ENCODE measurements at places on chromosomes 5 and 9.

- DNase-seq = no peak
Measured at GRCh38 chr5:109049565-109049964, 301.9 kb downstream of the FER start.

- DNase-seq = no peak
Measured at GRCh38 chr5:148471379-148471778, 87.6 kb downstream of the FBXO38 start.

DNA sequence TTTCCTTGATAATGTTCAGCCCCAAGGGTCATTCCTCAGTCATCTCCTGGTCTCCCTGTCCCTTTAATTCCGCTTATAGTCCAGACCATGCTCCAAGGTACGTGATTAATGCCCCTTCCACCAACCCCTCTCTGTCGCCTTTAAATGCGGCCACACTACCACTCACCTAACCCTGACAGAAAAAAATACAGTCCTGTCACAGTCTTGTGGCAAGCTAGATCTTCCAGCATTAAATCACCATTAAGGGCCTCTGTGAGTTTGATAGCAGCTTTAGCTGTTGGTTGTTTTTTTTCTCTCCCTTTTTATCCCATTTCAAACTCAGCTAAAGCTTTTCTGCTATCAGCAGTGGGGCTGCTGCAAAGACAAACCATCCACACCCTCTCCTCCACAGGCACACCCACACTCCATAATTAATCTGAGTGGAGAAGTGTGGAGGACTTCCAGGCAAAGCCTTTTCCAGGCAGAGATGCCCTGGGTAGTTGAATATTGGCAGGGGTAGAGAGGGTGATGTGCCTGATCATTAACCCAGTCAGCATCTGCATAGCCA lies 522.7 kb upstream of the CLINT1 start:
- DNase-seq = no peak

GRCh38 chr9:8160787-8161186 lies 361.2 kb upstream of the DMAC1 start:
- no peak for DNase-seq

- no peak for DNase-seq
Measured at GRCh38 chr5:53041071-53041692, 52.0 kb downstream of the ITGA2 start.

DNA sequence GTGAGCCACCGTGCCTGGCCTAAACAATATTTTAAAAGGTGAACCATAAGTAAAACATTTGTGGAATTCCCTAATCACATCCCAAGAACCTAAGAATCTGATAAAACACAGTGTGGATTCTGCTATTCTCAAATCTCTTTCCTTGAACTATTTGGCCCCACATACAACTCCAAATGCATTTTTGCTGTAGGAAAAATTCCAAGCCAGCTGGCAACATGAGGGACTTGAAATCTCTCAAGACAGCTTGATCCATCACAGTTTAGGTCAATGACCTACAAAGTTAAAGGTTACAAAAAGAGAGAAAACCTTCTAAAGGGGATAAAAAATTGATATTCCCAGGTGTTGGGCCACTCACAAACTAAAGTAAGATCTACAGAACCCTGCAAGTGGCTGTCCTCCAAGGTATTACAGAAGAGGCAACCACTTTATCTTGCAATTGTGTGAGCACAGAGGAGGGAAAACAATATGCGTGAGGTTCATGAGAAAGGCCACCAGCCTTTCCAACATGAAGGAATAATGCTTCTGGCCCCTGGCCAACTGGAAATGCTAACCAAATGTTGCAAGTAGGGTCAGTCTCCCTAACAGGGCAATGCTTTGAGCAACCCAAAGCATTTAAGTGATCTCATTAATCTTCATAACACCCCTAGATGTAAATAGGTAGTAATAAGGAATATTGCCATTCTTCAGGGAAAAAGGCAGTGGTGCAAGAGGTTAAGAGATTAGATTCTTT lies 221.4 kb downstream of the SEMA5A start:
- DNase-seq = no peak

GRCh38 chr9:109497226-109498153 lies 617 bp downstream of the PTPN3 start:
- DNase-seq = no peak

DNA sequence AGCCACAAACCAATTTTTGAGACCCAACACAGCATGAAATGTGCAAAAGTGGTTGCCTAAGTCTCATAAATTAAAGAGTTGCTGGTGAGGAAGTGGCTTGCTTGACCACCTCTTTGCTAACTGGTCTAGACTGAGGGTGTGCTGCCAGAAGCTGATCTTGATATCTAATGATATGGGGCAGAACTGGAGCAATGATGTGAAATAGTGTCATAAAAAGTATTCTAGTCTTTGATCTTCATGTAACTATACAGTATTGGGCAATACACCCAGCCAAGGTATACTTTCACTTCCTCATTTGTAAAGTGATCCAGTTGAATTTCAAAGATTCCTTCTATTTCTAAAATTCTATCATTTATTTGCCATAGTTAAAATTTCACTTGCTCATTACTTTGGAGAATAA lies 5.9 kb upstream of the YTHDC2 start:
- no peak for DNase-seq

DNA sequence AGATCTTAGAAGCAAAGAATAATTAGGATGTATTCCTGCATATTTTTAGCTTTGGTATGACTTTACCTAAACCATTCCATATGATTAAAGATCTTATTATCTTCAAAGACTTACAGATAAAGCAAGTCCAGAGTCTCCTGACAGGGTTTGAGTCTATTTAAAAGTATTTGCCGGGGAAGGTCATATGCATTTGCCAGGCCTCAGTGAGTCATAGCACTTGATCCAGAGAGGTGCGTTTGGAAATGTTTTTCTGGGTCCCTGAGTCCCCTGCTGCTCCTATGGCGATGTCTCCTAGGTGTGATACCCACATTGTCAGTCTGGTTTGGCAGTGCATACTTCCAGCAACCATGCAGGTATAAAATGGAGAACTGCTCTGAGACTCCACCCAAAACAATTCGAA lies 217.0 kb downstream of the FBXL7 start:
- DNase-seq = no peak

DNA sequence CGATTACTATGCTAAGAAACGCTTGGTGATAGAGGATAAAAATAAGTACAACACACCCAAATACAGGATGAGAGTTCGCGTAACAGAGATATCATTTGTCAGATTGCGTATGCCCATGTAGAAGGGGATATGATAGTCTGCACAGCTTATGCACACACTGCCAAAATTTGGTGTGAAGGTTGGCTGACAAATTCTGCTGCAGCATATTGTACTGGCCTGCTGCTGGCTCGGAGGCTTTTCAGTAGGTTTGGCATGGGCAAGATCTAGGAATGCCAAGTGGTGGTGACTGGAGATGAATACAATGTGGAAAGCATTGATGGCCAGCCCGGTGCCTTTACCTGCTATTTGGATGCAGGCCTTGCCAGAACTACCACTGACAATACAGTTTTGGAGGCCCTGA lies 208.4 kb downstream of the PDZD2 start:
- DNase-seq = no peak

- DNase-seq = no peak
Measured at GRCh38 chr9:28215536-28216299, 642.4 kb upstream of the C9orf72 start.

- no peak for DNase-seq
Measured at GRCh38 chr9:96502539-96503373, 52.8 kb downstream of the HABP4 start.

GRCh38 chr5:149015561-149015960 lies 47.3 kb downstream of the SH3TC2 start:
- no peak for DNase-seq

DNA sequence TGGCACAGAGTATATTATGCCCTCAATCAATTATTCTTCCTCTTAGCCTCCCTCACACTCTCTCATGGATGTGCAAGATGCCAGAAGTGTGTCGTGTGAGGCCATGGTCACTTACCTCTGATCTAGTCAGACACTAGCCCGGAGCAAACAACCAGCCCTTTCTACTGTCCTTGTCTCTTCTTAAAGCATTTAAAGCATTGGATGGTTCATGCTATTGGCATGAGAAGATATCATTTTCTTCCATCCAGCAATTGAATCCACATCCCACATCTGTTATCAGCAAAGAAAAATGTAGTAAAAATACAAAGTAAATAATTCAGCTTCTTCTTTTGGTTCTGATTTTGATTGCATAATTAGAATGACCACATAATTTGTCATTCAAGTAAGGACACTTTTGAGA lies 267.2 kb upstream of the ACO1 start:
- DNase-seq = no peak

DNA sequence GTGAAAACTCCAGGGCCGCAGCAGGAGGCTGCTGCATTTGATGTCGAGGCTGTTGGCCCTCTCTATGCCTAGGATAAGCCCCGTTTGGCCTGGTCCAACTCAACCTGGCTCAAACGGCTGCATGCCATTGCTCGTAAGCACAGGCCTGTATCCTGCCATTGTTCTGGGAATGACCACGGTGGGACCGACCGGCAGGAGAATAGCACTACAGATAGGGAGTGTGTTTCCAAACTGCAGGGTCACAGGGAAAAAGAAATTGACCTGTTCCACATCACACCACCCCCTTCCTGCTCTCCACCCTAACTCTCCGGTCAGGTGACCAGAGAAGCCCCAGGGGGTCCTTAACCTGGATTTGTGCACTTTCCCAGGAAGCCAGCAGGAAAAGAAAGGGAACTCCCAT lies 278.7 kb upstream of the KLF4 start:
- no peak for DNase-seq

DNA sequence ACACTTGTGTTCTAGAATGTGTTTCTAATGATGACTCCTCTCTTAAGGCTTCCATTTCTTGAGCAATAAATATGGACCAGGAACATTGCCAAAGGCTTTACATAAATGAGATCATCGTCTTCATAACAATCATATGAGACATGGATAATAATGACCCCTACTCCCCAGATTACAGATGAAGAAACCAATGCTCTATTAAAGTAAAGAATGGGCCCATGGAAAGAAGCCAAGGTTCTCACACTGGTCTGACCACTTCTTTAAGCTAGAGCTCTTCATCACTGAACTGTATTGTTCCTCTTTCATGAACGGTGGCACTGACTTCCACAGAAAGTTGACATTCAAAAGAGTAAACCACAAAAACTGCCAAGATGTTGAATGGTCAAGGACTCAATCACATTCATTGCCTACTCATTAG lies 65.3 kb downstream of the MARCHF3 start:
- no peak for DNase-seq

DNA sequence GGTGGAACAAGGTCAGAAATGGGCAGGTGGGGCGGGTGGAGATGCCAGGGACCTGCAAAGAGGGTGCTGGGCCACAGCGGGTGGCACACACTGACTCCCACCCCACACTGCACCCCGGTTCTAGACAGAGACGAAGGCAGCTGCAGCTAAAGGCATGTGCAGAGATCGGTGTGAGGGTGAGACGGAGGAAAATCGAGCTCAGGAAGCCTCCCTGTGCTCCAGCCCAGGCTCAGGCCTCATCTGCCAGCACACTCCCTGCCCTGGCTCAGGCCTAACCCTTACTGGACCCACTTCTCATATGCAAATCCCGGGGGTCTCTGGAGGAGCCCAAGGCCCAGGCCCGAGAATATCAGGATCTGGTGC lies 130.8 kb upstream of the PPP1R26 start:
- DNase-seq = no peak
